ENCODE measurements at places on chromosomes 13 and 19.

GRCh38 chr13:99404005-99404755, 97.0 kb upstream of the GPR183 start:
- no peak for DNase-seq

DNA sequence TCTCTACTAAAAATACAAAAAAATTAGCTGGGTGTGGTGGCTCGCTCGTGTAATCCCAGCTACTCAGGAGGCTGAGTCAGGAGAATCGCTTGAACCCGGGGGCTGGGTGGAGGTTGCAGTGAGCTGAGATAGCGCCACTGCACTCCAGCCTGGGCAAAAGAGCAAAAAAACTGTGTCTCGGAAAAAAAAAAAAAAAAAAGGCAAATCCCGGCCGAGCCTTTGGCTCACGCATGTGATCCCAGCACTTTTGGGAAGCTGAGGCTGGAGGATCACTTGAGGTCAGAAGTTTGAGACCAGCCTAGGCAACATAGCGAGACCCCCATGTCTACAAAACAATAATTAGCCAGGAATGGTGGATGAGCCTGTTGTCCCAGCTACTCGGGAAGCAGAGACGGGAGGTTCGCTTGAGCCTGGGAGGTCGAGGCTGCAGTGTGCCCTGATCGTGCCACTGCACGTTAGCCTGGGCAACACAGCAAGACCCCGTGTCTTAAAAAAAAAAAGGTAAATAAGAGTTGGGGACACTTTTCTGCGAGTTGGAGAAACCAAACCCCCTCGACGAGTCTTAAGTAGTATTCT, 574 bp upstream of the GPX4 start:
- no peak for DNase-seq

GRCh38 chr13:20953245-20953931, 50.8 kb upstream of the XPO4 start:
- DNase-seq, result no peak

GRCh38 chr19:58357481-58358145, 4.3 kb upstream of the A1BG start:
- no peak for DNase-seq

DNA sequence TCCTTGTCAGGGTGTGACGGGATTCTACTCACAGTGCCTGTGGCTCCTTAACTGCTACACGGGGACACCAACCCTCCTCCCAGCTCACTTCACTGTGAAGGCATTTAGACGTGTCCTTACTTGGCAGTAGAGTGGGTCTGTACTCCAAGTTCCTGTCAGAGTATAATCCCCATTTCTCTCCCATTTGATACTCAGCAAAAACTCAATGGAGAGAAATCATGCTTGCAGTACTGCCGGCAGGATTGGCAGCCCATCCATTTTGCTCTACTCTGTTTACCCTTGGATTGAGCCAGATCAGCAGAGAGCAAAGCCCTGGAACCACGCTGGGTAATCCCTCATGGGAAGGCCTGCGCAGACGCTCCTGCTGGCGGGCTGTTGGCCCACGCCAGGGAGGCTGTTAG, 28.9 kb downstream of the ARL11 start:
- DNase-seq, result no peak

- no peak for DNase-seq
These were observed 131.8 kb upstream of the PEG3 start for GRCh38 chr19:56972291-56972841.

DNA sequence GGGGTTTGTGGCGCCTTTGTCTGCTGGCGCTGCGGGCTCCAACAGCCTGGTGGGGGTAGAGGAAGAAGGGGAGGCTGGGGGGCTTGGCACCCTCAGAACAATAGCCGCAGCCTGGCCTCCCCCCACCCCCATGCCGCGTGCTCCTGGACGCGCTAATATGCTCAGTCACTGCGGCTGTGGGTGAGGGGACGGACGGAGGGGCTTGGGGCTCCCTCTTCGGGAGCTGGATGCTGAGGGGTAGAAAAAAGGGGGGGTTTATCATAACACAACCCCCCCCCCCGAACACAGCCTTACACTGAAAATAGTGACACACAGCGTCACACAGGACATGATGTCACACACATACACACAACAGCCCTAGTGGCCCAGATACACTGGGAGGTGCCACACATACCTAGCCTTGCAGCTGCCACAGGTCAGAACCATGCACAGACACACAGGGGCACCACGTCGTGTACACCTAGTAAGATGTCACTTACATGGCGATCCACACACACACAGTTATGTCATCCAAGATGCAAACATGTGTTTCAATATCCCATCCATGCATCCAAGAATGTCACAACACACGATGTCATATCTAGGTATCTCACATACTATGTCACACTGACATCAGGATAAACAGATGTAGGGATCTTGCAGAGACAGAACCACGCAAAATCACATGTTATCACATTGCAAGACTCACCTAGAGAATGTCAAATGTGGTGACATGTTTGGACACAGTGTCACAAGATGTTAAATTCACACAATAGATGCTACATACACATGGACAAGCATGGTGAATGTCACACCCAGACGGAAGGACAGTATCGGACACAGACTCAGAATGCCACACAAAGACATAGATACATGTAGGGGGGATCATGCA, 806 bp downstream of the MAST1 start:
- DNase-seq, result no peak

GRCh38 chr19:46384396-46384795, 29.0 kb downstream of the CCDC8 start:
- DNase-seq, result no peak

GRCh38 chr13:21759463-21759862, 88.6 kb downstream of the FGF9 start:
- DNase-seq, result no peak
